CD4-positive, alpha-beta memory T cell (primary cell): ENCODE measurements at places on chromosomes 3 and 15.

DNA sequence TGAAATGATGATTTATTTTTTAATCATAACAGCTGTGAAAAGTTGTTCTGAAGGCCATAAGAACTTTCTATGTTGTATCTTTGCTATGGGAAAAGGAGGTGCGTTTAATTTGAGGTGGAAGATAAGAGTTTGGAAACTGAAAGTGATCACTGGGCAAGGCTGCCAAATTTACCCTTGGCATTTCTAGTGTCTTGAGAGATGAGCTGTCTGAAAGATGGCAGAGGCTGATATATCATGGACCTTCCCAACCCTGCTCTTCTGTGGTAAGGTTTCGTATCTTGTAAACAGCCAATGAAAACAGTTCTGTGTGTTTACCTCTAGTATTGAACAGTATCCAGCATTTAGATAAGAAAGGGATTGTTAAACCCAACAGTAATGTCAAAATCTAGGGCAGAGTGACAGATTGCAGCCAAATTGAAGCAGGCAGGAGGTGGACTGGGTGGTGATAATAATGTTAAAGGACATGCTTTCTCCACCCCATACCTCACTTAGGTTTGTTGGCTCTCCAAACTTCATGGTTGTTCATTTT lies 15.8 kb upstream of the NFKBIZ start:
- H3K27me3 ChIP-seq: no peaks in the 10 kb centered on the region
- H3K4me1 ChIP-seq: peaks cover 32% of the 10 kb centered on the region
- no peaks in the 10 kb centered on the region for H3K36me3 ChIP-seq
- DNase-seq: no peak

DNA sequence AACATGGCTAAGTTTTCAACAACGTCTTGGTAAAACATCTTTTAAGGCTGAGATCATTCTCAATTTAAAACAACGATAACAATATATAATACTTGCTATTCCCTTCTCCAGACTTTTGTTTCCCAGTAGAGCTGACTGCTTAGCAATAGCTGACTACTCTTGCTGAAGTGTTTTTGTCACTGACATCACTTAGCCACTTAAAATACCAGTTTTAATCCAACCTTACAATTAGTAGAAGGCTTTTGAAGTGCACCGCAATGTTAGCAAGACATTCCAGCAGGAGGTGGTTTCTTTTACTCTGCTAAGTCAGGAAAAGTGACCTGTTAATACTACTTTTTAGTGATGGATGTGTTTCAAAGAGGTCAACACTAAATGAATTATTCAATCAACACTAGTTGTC lies 28.7 kb upstream of the GBE1 start:
- DNase-seq: no peak
- H3K27ac ChIP-seq: no peak overlapping the region
- no peak overlapping the region for H3K4me3 ChIP-seq
- H3K4me1 ChIP-seq: no peaks in the 10 kb centered on the region
- H3K27me3 ChIP-seq: no peaks in the 10 kb centered on the region
- no peaks in the 10 kb centered on the region for H3K36me3 ChIP-seq

DNA sequence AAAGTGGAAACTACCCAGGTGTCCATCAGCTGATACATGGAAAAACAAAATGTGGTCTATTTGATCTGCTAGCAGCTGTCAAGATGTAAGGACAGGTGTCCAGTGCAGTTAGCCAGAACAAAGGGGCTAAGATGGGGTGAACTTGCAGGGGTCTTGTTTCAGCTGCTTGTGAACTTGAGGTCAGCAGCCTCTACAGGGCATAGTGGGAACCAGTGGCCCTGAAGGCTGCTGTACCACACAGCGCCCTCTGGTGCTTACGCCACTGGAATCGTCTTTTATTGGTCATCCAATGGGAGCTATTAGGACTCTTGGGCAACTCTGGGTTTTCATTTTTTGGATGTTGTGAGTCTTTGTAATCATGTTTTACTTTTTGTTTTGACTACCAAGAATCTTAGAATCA lies 62.2 kb upstream of the CTSH start:
- H3K4me3 ChIP-seq: no peak overlapping the region
- no peaks in the 10 kb centered on the region for H3K27me3 ChIP-seq
- DNase-seq: no peak

GRCh38 chr3:55585856-55586255 lies 98.8 kb upstream of the WNT5A start:
- H3K36me3 ChIP-seq: no peaks in the 10 kb centered on the region
- DNase-seq: no peak
- no peak overlapping the region for H3K27ac ChIP-seq
- H3K4me3 ChIP-seq: no peak overlapping the region
- H3K4me1 ChIP-seq: no peaks in the 10 kb centered on the region

DNA sequence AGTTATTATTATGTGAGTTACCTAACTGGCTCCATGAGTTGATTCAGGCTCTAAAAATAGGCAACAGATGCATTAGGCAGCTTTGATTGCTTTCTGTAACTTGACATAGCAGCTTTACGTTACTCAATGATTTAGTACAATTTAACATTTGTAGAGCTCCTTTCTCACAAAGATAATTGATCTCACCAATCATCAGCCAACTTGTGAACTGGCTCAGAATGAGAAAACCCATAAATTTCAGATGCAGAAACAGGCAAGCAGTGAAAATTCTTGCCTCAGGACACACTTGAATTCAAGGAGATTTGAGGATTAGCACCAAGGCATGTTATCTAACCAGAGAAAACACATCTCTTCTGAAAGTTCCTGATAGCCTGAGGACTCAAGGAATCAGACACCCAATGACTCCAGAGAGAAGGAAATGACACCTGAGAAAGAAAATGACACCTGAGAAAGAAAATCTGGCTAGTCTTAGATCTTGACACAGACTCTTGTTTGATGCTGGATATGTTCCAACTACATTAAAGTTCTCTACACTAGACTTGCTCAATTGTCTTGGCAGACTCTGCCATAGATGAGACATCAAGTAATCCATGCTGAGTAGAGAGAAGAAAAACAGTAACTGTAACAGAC lies 315.1 kb upstream of the CBLB start:
- H3K27ac ChIP-seq: no peak overlapping the region
- no peak overlapping the region for H3K4me3 ChIP-seq
- H3K27me3 ChIP-seq: no peaks in the 10 kb centered on the region
- no peak for DNase-seq
- no peaks in the 10 kb centered on the region for H3K36me3 ChIP-seq
- H3K4me1 ChIP-seq: peaks cover 21% of the 10 kb centered on the region

GRCh38 chr3:41888368-41889076 lies 73.4 kb downstream of the ULK4 start:
- H3K27me3 ChIP-seq: no peaks in the 10 kb centered on the region
- H3K4me3 ChIP-seq: no peak overlapping the region
- DNase-seq: no peak
- no peaks in the 10 kb centered on the region for H3K36me3 ChIP-seq
- H3K4me1 ChIP-seq: no peaks in the 10 kb centered on the region

GRCh38 chr3:24120434-24120833 lies 175.3 kb downstream of the NR1D2 start:
- no peaks in the 10 kb centered on the region for H3K4me1 ChIP-seq
- no peak for DNase-seq
- no peaks in the 10 kb centered on the region for H3K27me3 ChIP-seq
- no peak overlapping the region for H3K4me3 ChIP-seq
- no peaks in the 10 kb centered on the region for H3K36me3 ChIP-seq
- H3K27ac ChIP-seq: no peak overlapping the region

DNA sequence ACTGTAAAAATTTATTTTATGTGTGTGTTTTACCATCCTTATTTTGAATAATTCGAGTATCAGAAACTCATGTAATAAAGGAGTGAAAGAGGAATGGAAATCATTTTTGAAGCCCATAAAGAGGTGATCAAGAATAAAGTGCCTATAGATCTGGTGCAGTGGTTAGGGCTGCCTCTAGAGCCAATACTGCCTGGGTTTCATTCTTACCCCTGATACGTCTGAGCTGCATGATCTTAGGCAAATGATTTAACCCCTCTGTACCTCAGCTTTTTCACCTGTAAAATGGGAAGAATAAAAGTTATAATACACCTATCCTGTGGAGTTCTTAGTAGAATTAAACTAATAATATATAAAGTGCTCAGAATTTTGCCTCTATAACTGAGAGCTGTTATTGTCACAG lies 30.4 kb downstream of the EFHB start:
- DNase-seq: no peak
- H3K27ac ChIP-seq: no peak overlapping the region
- H3K27me3 ChIP-seq: no peaks in the 10 kb centered on the region

GRCh38 chr15:29086001-29086400 lies 183.6 kb downstream of the NSMCE3 start:
- H3K36me3 ChIP-seq: no peaks in the 10 kb centered on the region
- no peak for DNase-seq
- H3K27ac ChIP-seq: no peak overlapping the region

DNA sequence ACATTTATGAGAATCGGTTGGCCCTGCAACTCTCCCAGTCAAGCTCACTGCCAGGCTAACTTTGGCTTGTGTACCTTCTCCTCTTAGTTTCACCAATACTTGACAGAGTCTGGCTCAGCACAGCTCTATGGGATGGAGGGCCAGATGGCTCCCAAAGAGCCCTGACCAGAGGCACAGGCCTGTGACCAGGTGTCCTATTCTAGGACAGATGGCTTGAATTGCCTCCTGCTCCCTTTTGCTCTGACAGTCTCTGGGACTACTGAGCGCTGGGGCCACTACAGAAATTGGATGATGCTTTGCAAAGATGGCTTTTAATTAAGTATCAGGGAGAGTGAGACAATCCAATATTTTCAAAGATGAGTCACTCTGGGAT lies 10.3 kb upstream of the ARID3B start:
- H3K4me3 ChIP-seq: no peak overlapping the region
- H3K27ac ChIP-seq: no peak overlapping the region
- no peak for DNase-seq
- no peaks in the 10 kb centered on the region for H3K27me3 ChIP-seq

- DNase-seq: no peak
- no peaks in the 10 kb centered on the region for H3K4me1 ChIP-seq
- H3K27me3 ChIP-seq: no peaks in the 10 kb centered on the region
- no peaks in the 10 kb centered on the region for H3K36me3 ChIP-seq
- no peak overlapping the region for H3K4me3 ChIP-seq
Measured at GRCh38 chr3:115275896-115276295, 128.8 kb upstream of the ZBTB20 start.

GRCh38 chr3:165696496-165696895 lies 140.7 kb downstream of the BCHE start:
- no peaks in the 10 kb centered on the region for H3K36me3 ChIP-seq
- no peak overlapping the region for H3K4me3 ChIP-seq
- H3K27me3 ChIP-seq: no peaks in the 10 kb centered on the region
- H3K27ac ChIP-seq: no peak overlapping the region
- H3K4me1 ChIP-seq: no peaks in the 10 kb centered on the region

DNA sequence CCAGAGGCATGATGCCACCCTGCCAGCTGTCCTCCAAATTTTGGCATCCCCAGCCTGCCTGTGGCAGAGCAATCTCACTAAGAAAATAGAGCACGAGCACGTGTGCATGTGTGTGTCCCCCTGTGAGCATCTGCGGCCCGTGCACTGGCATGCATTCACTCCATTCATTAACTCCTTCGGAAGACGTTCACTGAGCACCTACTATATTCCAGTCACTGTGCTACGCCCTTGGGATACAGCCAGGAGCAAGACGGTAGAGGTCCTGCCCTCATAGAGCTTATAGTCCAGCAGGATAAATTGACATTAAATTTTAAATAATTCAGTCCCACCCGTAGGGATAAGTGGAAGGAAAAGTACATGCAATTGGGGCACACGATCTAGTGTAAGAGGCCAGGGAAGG lies 40.0 kb upstream of the HES1 start:
- no peaks in the 10 kb centered on the region for H3K27me3 ChIP-seq
- H3K4me1 ChIP-seq: no peaks in the 10 kb centered on the region
- no peak for DNase-seq
- H3K36me3 ChIP-seq: no peaks in the 10 kb centered on the region
- H3K27ac ChIP-seq: no peak overlapping the region
- no peak overlapping the region for H3K4me3 ChIP-seq

GRCh38 chr15:57505949-57506391 lies 85.7 kb upstream of the MYZAP start:
- H3K27me3 ChIP-seq: no peaks in the 10 kb centered on the region
- H3K27ac ChIP-seq: no peak overlapping the region
- no peak overlapping the region for H3K4me3 ChIP-seq
- H3K36me3 ChIP-seq: no peaks in the 10 kb centered on the region
- no peaks in the 10 kb centered on the region for H3K4me1 ChIP-seq

- DNase-seq: no peak
- no peak overlapping the region for H3K4me3 ChIP-seq
- H3K27me3 ChIP-seq: no peaks in the 10 kb centered on the region
- H3K4me1 ChIP-seq: no peaks in the 10 kb centered on the region
- H3K36me3 ChIP-seq: peaks cover 13% of the 10 kb centered on the region
- no peak overlapping the region for H3K27ac ChIP-seq
Measured at GRCh38 chr15:61889706-61890105, 170.5 kb downstream of the VPS13C start.

- H3K27me3 ChIP-seq: no peaks in the 10 kb centered on the region
- H3K36me3 ChIP-seq: no peaks in the 10 kb centered on the region
- DNase-seq: no peak
- H3K27ac ChIP-seq: no peak overlapping the region
Measured at GRCh38 chr3:111733154-111733553, 125.9 kb upstream of the PHLDB2 start.

- no peaks in the 10 kb centered on the region for H3K36me3 ChIP-seq
- peaks cover 60% of the 10 kb centered on the region for H3K4me1 ChIP-seq
- DNase-seq: no peak
Measured at GRCh38 chr3:23808525-23808924, 2.8 kb downstream of the UBE2E1 start.

- no peak overlapping the region for H3K27ac ChIP-seq
- DNase-seq: no peak
- no peak overlapping the region for H3K4me3 ChIP-seq
- no peaks in the 10 kb centered on the region for H3K36me3 ChIP-seq
Measured at GRCh38 chr3:89405176-89405575, 297.8 kb downstream of the EPHA3 start.

- no peak for DNase-seq
- peak overlapping the region; percentile 27 for H3K27ac ChIP-seq
- H3K27me3 ChIP-seq: no peaks in the 10 kb centered on the region
- peaks cover 28% of the 10 kb centered on the region for H3K4me1 ChIP-seq
Measured at GRCh38 chr3:195149292-195150030, 121.5 kb downstream of the XXYLT1 start.

DNA sequence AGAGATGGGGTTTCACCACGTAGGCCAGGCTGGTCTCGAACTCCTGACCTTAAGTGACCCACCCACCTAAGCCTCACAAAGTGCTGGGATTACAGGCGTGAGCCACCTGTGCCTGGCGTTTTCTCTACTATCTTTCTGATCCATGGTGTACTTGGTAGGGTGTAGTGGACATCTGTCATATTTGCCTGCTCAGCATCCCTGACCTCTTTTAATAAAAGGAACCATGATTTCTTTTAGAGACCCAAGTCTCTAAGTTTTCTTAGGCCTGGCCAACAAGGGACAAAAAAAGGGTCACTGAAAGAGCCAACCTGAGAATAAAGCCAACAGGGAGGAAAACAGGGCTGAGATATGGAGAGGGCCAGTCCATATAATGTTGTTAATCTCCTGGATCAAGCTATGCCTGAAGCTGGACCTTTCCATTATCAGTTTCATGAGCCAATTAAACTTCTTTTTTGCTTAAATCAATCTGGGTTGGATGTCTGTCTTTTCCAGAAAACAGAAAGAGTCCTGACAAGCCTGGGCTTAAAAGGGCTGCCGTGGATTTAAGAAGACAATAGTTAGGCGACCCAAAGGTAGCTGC lies 48.1 kb upstream of the PGPEP1L start:
- no peak overlapping the region for H3K4me3 ChIP-seq
- no peak for DNase-seq
- no peaks in the 10 kb centered on the region for H3K36me3 ChIP-seq
- H3K27ac ChIP-seq: no peak overlapping the region
- peaks cover 6% of the 10 kb centered on the region for H3K27me3 ChIP-seq
- peaks cover 8% of the 10 kb centered on the region for H3K4me1 ChIP-seq

GRCh38 chr3:180855364-180855763 lies 57.1 kb upstream of the FXR1 start:
- H3K4me3 ChIP-seq: no peak overlapping the region
- DNase-seq: no peak
- H3K27me3 ChIP-seq: no peaks in the 10 kb centered on the region
- no peak overlapping the region for H3K27ac ChIP-seq
- H3K4me1 ChIP-seq: no peaks in the 10 kb centered on the region
